A673 (cell line): ENCODE measurements at places on chromosomes 5 and 9. TPM values are rescaled to one million over a fixed set of nuclear protein-coding genes. Genes with fewer than 3 reads are reported as not detected.

SAXO1 gene
- not detected in 2 replicates for total RNA-seq

GAS1 gene
- 57.5 and 73.0 TPM in 2 replicates for total RNA-seq

DNA sequence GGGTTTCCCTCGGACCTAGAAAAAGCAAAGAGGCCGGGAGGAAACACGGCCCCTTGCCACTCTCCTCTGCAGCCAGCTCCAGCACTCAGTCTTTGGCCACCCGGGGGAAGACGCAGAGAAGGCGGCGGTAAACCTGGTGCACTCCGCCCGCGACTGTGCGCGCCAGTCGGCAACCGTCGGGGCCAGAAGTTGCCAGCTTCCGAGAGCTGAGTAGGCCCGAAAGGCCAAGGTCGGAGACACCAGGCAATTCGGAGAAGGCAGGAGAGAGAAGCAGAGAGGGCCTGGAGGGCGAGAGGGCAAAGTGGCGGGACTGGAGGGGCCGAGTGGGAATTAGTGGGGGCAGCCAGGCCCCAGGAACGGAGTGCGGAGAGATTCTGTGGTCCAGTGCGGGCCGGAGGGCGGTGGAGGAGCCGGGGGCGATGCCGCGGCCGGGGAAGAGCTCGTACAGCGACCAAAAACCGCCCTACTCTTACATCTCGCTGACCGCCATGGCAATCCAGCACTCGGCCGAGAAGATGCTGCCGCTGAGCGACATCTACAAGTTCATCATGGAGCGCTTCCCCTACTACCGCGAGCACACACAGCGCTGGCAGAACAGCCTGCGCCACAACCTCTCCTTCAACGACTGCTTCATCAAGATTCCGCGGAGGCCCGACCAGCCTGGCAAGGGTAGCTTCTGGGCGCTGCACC is at the start of gene FOXB2:
TSS of gene FOXB2 (plus strand) at position 420 of the 690 bp plus-strand sequence. CDS start at position 420, 0 bp downstream.
- H3K27ac ChIP-seq: no peak within 1 kb of the TSS
- no peaks in the 10 kb centered on the region for H3K36me3 ChIP-seq
- H3K4me3 ChIP-seq: peak within 1 kb of the TSS; percentile 23
- DNase-seq: no peak

GRCh38 chr9:115093520-115093919 is 24.4 kb downstream of the TNC start:
- peaks cover 8% of the 10 kb centered on the region for H3K4me1 ChIP-seq
- no peak for DNase-seq
- H3K36me3 ChIP-seq: peaks cover 21% of the 10 kb centered on the region
- no peak overlapping the region for H3K27ac ChIP-seq
- no peak overlapping the region for H3K4me3 ChIP-seq
- H3K27me3 ChIP-seq: no peaks in the 10 kb centered on the region

- H3K36me3 ChIP-seq: no peaks in the 10 kb centered on the region
- no peak overlapping the region for H3K4me3 ChIP-seq
- DNase-seq: no peak
- no peaks in the 10 kb centered on the region for H3K4me1 ChIP-seq
- no peaks in the 10 kb centered on the region for H3K27me3 ChIP-seq
Measured at GRCh38 chr5:56501781-56502557, 268.8 kb upstream of the ANKRD55 start.

DNA sequence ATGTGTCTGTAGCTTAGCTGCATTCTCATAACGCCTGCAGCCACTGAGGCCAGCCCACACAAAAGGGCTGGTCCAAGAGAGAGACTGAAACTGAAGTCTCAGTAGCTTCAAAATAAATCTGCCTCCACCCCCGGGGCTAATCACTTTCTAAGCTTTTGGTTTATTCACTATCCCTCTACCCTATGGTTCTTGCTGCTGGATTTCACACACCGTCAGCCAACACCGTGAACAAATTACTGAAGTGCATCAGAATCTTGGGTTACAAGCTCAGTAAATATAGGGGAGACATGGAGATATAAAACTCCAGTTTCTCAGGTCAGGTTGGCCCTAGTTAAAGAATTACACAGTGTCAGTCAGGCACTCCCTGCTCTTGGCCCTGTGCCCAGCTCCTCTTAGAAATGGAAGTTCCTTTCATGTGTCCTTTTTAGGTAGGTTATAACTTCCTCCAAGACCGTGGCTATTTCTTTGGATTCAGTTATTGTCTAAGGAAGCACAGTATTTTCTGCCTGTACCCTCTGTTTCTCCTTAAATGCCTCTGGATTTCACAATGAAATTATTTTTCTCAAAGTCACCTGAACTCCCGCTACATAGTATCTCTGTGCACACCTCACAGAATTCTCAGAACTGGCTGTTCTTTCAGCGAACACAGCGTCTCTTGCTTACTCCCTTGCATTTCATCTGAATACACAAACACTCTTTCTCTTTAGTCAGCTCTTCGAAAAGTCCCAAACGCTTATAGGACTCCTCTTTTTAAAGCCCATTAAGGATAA is 112.5 kb downstream of the FAM174A start:
- no peaks in the 10 kb centered on the region for H3K36me3 ChIP-seq
- H3K4me3 ChIP-seq: no peak overlapping the region
- no peaks in the 10 kb centered on the region for H3K4me1 ChIP-seq
- H3K27ac ChIP-seq: no peak overlapping the region
- no peaks in the 10 kb centered on the region for H3K27me3 ChIP-seq
- DNase-seq: peak; percentile 13

DNA sequence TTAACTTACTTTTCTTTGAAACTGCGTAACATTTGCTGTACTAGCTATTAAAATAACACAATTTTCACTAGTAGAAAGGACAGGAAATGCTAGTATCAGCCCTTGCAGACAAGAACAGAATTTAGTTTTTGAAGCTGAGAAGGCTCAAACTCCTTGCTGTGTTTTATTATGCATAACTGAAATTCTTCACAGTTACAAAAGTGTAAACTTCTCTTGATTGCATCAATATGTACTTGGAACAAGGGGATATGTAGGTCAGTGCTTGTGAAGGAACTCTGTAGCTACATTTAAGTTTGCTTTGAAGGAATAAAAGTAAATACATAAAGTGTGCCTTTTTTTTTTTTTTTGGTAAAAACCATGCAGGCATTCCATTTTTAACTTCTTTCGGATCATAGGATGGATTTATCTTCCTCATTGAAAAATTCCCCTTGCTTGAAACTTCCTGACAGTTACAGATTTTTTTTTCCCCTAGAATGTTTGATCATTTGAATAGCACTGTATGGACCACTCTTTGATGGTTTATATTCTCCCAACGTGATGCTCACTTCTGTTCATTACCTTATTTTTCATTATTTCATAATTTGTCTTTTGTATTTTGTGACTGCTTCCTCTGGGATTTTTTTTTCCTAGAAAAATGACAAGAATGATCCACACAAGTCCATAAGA is 94.9 kb upstream of the DAB2 start:
- no peaks in the 10 kb centered on the region for H3K27me3 ChIP-seq
- H3K4me1 ChIP-seq: peaks cover 33% of the 10 kb centered on the region
- peak; percentile 69 for DNase-seq
- H3K27ac ChIP-seq: peak overlapping the region; percentile 86

- H3K4me1 ChIP-seq: peaks cover 39% of the 10 kb centered on the region
- H3K27me3 ChIP-seq: no peaks in the 10 kb centered on the region
- H3K36me3 ChIP-seq: peaks cover 13% of the 10 kb centered on the region
- H3K4me3 ChIP-seq: peak overlapping the region; percentile 88
- no peak for DNase-seq
Measured at GRCh38 chr5:72847439-72847838, 31.0 kb downstream of the TNPO1 start.
